ENCODE measurements at places on chromosomes 5 and 9.

GRCh38 chr5:147927901-147928300 lies 21.6 kb upstream of the C5orf46 start:
- DNase-seq: no peak

DNA sequence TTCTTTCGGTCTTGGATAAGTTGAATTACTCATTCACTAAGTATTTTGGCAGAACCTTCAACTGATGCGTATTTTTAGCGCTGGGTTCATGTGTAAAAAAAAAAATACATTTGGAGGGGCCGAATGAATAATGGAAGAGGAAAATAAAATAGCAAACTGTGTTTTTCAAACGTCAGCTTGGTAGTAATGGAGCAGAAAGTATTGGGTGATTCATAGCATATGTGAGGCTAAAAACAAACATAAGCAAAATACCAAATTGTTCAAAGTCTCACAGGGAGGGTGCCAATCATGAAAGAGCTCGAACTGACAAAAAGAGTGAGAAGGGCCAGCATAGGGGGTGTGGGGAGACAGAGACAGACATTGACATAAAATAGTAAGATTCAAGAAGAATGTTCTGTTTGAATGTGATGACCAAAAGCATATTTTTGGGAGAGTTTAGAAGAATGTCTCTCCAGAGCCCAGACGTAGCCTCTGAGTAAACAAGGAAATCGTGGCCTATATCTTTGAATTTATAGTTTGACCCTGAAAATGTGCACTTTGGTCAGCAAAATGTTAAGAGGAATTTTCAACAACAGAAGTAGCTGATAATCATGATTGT lies 174.9 kb upstream of the HMHB1 start:
- DNase-seq: no peak

GRCh38 chr5:72507231-72507906 lies at the start of gene ZNF366:
Gene ZNF366, minus strand, starts transcription at chr5:72507410. Its CDS starts 45,914 bp downstream, at chr5:72461496.
- no peak for DNase-seq

DNA sequence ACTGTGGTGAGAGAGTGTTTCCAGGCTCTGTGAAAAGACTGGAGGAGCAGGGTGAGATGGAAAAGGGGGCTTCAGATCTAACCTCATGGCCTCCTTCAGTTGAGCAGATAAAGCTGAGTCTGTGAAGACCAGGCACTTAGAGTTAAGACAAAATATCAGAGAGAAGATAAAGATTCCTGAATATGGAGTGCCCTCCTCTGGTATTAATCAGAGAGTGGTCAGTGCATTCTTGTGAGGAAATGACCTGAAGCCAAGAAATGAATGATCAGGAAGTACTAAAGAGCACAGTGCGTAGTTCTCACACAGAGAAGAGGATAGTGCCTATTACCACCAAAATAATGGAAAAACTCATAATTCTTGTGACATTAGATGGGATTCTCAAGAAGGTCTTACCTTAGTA lies 1417.0 kb upstream of the ACO1 start:
- no peak for DNase-seq

DNA sequence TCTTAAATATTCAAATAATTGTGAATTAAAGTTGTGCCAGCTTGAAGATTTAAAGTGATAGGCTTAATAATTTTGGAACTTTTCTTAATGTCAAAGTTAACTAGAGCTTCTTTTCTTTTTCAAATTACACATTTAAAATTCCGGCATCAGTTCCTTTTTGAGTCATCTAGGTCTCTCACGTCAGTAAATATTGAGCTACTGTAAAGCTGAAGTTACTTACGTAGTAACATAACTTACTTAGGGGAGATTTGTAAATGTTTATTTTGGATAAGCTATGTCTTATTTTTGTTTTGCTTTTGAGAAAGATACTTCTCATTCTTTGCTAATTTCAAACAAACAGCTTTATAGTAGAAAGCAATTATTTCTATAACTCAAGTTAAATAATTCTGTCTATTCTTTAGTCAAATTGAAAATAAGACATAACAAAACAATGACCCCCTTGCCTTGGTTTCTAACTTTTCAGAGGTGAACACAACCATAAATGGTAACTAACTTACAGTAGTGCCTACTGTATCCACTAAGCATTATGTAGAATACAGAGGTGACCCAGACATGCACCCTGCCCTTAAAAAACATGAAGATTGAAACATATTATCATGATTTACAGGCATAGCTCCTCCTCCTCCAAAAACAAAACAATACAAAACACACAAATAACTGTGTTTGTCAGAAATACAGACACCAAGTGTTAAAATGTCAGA lies 29.8 kb downstream of the CD274 start:
- DNase-seq: no peak

GRCh38 chr5:7426284-7426683 lies 30.3 kb downstream of the ADCY2 start:
- DNase-seq: no peak

DNA sequence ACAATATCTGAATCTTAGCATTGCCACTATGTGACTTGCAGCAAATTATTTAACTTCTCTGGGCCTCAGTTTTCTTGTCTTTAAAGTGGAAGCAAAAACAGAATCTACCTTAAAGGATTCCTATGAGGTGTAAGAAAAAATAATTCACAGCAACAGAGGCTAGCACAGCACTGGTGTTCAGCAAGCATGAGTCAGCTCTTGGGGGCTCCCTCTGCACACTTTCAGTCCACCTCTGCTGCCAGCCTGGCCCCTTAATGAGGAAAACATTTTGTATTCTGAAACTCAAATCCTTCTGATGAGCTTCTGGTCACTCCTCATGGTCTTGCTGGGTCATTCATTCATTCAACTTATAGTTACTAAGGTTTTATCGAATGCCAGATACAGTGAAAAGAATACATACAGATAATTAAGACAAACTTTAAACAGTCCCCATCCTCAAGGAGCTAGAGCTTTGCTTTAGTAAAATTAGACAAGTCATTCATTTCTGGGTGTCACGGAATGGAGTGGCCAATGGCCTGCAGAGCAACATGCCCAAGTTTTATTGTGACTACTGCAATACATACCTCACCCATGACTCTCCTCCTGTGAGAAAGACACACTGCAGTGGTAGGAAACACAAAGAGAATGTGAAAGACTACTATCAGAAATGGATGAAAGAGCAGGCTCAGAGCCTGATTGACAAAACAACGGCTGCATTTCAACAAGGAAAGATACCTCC lies 26.8 kb upstream of the IQGAP2 start:
- no peak for DNase-seq

DNA sequence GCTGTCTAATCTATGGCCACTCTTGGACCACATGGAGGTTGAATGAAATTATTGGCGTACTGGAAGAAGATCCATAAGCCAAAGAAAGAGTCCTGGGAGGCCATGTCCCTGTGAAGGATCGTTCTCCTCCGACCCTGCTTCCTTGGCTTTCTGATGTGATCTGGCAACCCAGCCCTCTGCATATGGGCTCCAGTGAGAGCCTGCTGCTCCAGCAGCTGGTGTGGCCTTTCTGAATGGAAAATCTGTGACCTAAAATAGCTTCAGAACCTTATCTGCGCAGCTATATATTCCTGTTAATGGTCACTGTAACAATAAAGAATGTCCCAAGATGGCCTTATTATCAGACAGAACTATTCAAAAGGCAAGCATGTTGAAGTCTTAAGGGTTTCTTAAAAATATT lies 40.2 kb upstream of the PHF2 start:
- DNase-seq: no peak

GRCh38 chr9:131982671-131983239 lies 96.9 kb downstream of the MED27 start:
- no peak for DNase-seq

GRCh38 chr5:95697781-95698681 lies 15.2 kb upstream of the SPATA9 start:
- DNase-seq: no peak

- no peak for DNase-seq
Observed at GRCh38 chr9:100084128-100084453, 14.7 kb downstream of the ERP44 start.

All from activated gamma-delta T cell treated with Interleukin-2 at 50 U/mL for 16 hours (primary cell).